ENCODE measurements at places on chromosomes 12 and 14. TPM values are rescaled to one million over a fixed set of nuclear protein-coding genes. Genes with fewer than 3 reads are reported as not detected.

NFKBIA gene
- 123 TPM for polyA plus RNA-seq

SERPINA4 gene
- not detected for polyA plus RNA-seq

GPR162 gene
- polyA plus RNA-seq: 0.09 TPM

AKAP5 gene
- 0.01 TPM for polyA plus RNA-seq

APOLD1 gene
- 0.36 TPM for polyA plus RNA-seq

DTD2 gene
- 13.1 TPM for polyA plus RNA-seq

KIF21A gene
- 27.5 TPM for polyA plus RNA-seq

EID3 gene
- 0.75 TPM for polyA plus RNA-seq

TAS2R14 gene
- polyA plus RNA-seq: 0.58 TPM

OR4K2 gene
- polyA plus RNA-seq: not detected

BIN2 gene
- not detected for polyA plus RNA-seq

HOXC12 gene
- 0.35 TPM for polyA plus RNA-seq

PZP gene
- polyA plus RNA-seq: not detected

NUP107 gene
- 71.7 TPM for polyA plus RNA-seq

FGF23 gene
- not detected for polyA plus RNA-seq

KLHL33 gene
- polyA plus RNA-seq: not detected

DPY19L2 gene
- polyA plus RNA-seq: 2.6 TPM

TDP1 gene
- 18.9 TPM for polyA plus RNA-seq

PSMC6 gene
- polyA plus RNA-seq: 60.6 TPM

FAM234B gene
- polyA plus RNA-seq: 3.4 TPM

AKAP3 gene
- 0.95 TPM for polyA plus RNA-seq

CAPZA3 gene
- not detected for polyA plus RNA-seq

RBP5 gene
- not detected for polyA plus RNA-seq

KCNA5 gene
- polyA plus RNA-seq: not detected

TBK1 gene
- polyA plus RNA-seq: 9.3 TPM

APOF gene
- not detected for polyA plus RNA-seq

EIF4B gene
- 378 TPM for polyA plus RNA-seq

SDS gene
- polyA plus RNA-seq: not detected

SSPN gene
- polyA plus RNA-seq: 1.0 TPM

DENND5B gene
- polyA plus RNA-seq: 4.7 TPM

CEP290 gene
- 5.6 TPM for polyA plus RNA-seq

PARP11 gene
- 3.5 TPM for polyA plus RNA-seq

RAD51B gene
- 13.3 TPM for polyA plus RNA-seq

LIN7A gene
- not detected for polyA plus RNA-seq

MYRFL gene
- polyA plus RNA-seq: 0.39 TPM
